ENCODE measurements at places on chromosomes 6 and 20. TPM values are rescaled to one million over a fixed set of nuclear protein-coding genes. Genes with fewer than 3 reads are reported as not detected.

Gene IGF2R
- 33.6 TPM for total RNA-seq

Gene BMP7
- total RNA-seq, result 0.36 TPM

Gene ID4
- total RNA-seq, result 0.80 TPM

Gene MLN
- not detected for total RNA-seq

Gene RSPO3
- total RNA-seq, result 81.4 TPM

Gene SRSF12
- 2.2 TPM for total RNA-seq

Gene PTCRA
- total RNA-seq, result not detected

All from A549 treated with dexamethasone at 1 μM for 4 hours (cell line).